ENCODE measurements at places on chromosomes 1 and 21. TPM values are rescaled to one million over a fixed set of nuclear protein-coding genes. Genes with fewer than 3 reads are reported as not detected.
A peak's percentile ranks its signal among the peaks of the same experiment; 100 is the strongest.

Gene CAPN9
- 13.2 TPM for total RNA-seq

GRCh38 chr1:19376428-19377372 lies 64.6 kb downstream of the SLC66A1 start:
- H3K27me3 ChIP-seq: no peaks in the 10 kb centered on the region
- no peaks in the 10 kb centered on the region for H3K4me1 ChIP-seq
- no peak overlapping the region for H3K27ac ChIP-seq
- H3K4me3 ChIP-seq: no peak overlapping the region
- peaks cover 45% of the 10 kb centered on the region for H3K36me3 ChIP-seq

GRCh38 chr1:79507770-79508169 lies 501.2 kb upstream of the ADGRL4 start:
- H3K4me3 ChIP-seq: no peak overlapping the region
- no peaks in the 10 kb centered on the region for H3K4me1 ChIP-seq
- H3K27ac ChIP-seq: no peak overlapping the region

GRCh38 chr1:243393096-243393495 lies 137.3 kb downstream of the SDCCAG8 start:
- H3K27ac ChIP-seq: no peak overlapping the region
- H3K27me3 ChIP-seq: no peaks in the 10 kb centered on the region
- H3K4me1 ChIP-seq: no peaks in the 10 kb centered on the region
- no peaks in the 10 kb centered on the region for H3K36me3 ChIP-seq
- H3K4me3 ChIP-seq: no peak overlapping the region

DNA sequence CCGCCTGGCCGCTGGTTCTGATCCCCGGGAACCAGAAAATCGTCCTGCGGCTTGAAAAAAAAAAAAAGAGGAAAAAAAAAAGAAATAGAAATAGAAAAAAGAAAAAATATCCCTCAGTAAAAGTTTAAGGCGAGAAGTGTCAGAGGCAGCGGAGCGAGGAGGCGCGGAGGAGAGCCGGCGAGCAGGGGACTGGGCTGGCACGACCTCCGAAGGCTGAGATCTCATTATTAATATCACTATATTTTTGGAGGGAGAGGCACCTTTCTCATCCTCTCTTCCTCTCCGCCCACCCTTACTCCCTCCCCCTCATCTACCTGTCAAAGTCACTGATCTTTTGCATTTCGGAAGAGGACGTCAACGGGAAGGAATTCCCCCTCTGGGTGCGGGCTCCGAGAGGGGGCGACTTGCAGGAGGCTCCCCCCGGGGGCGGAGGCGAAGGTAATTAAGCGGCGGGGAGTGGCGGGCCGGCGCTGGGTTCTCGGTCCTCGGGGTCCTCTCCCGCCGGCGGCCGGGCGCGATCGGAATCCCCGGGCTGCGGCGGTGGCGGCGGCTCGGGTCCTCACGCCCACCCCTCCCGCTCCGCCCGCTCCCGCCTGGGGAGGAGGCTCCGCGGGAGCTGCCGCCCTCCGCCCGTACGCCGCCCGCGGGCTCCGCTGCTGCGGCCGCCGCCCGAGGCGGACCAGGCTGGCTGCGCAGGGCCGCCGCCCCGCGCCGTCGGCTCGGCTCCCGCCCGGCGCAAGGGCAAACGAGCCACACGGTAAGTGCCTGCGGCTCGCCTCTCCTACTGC lies at the start of gene NTNG1:
Gene NTNG1, plus strand, starts transcription at position 337 of the 788 bp plus-strand sequence.
- H3K27ac ChIP-seq: no peak within 1 kb of the TSS
- H3K4me3 ChIP-seq: peak within 1 kb of the TSS; percentile 39
- peak; percentile 39 for DNase-seq
- peaks cover 18% of the 10 kb centered on the region for H3K27me3 ChIP-seq
- no peaks in the 10 kb centered on the region for H3K4me1 ChIP-seq
- no peaks in the 10 kb centered on the region for H3K36me3 ChIP-seq

- H3K4me3 ChIP-seq: peak overlapping the region; percentile 4
- no peak overlapping the region for H3K27ac ChIP-seq
- H3K4me1 ChIP-seq: peaks cover 5% of the 10 kb centered on the region
- no peaks in the 10 kb centered on the region for H3K27me3 ChIP-seq
Observed at GRCh38 chr1:109274533-109275476, 8.1 kb downstream of the PSRC1 start.
